ENCODE measurements at places on chromosomes 1 and 21. TPM values are rescaled to one million over a fixed set of nuclear protein-coding genes. Genes with fewer than 3 reads are reported as not detected.

DNA sequence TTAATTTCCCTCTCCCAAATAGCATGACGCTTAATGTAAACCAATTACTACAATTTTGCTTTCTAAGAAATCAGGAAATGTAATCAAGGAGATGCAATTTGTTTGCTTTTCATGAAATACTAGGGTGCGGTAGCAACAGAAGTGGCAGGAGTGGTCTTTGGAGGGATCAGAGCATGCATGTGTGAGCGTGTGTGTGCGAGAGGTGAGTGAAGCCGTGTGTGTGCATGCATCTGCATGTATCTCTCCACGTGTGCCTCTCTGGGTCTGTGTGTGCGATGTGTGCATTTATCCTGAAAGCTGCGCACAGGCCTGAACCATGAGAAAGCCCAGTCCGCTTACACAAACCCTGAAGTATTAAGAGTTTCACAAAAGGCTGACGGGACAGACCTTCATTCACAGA lies 249.8 kb upstream of the C1orf174 start:
- no peak for DNase-seq

DNA sequence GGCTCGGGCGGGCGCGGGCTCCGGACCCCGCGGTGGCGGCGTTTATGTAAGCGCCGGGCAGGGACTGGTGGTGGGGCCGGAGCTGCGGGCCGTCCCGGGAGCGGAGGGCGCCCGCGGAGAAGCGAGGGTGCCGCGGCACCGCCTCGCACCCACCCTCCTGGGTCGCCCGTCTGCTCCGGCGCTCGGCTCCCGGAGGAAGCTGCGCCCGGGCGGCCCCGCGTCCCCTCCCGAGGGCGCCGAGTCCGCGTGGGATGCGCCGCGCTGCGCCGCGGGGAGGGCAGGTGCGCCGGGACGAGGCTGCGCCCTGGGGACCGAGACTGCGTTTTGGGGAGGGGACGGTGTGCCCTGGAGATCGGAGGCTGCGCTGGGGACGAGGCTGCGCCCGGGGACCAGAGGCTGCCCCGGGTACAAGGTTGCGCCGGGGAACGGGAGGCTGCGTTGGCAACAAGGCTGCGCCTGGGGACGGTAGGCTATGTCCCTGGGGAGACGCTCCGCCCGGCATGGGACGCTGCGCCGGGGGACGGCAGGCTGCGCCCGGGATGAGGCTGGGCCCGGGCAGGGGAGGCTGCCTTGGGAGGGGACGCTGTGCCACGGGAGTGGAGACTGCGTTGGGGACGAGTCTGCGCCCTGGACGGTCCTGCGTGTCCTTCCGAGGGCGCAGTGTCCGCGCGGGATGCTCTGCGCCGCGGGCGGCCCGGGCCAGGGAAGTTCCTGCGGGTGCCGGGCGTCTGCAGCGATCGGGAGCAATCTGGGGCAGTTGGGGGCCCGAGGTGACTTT lies 627 bp downstream of the ADARB1 start:
- DNase-seq, result peak; percentile 37

DNA sequence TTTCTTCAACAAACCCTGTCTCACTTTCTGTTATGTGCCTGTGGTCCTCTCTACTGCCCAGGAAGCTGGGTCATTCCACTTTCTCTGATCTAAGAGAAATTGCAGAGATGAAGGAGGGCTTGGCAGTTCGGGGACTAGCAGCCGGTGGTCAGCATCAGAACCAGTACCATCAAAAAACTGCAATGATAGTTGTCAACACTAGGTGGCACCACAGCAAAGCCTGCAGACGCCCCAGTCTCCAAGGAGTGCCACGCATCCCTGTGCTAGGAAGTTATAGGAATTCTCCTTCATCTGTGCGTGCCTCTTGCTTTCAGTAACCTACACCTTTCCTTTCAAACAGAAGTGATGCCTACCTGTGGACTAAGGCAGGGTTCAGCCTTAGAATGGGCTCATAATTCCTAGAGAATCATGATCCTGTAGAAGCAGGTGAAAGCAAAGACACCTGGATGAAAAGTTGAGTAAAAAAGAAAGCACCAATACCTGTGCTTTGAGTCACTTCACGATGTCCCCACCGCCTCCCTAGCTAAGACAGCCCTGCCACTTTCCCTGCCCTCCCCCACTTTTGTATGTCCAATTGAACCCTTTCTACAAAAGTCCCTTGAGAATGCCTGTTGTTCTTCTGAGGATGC lies 129.2 kb downstream of the ADAMTS1 start:
- peak; percentile 66 for DNase-seq

DNA sequence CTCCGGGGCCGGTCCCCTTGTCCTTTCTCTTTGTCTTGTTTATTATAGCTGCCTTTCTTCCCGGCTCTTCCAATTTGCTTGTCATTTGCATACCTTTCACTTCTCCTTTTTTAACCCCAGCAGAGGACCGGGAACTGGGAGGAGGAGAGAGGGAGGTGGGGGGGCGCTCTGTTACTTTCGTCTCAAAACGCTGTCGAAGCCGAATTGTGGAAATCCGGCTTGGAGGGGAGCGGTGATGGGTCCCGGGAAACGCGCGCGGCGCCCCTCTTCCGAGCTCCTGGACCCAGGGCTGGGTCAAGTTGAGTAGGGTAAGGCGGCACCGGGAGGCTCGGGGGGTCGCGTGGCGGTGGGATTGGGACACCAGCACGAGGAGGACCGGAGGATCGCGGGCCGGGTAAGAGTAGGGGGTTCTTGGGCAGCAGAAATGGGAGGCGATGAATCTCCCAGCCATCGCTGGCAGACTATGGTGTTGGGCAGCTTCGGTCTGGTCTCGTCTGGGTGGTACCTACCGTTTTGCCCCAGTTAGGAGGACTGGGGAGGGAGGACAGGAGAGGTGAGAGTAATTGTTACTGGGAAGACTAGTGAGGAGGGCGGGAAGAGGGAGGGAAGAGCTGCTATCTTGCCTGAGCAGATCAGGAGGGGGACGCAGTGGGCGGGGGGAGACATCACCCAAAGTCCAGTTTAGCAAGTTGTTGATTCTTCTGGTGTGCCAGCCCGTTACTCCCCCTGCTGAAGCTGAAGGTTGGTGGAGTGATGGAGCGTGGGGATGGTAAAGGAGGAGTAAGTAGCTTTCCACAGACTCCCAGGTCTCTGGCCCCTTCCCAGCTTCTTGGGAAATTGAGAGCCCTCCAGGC lies 1.5 kb downstream of the PROX1 start:
- DNase-seq, result peak; percentile 42

DNA sequence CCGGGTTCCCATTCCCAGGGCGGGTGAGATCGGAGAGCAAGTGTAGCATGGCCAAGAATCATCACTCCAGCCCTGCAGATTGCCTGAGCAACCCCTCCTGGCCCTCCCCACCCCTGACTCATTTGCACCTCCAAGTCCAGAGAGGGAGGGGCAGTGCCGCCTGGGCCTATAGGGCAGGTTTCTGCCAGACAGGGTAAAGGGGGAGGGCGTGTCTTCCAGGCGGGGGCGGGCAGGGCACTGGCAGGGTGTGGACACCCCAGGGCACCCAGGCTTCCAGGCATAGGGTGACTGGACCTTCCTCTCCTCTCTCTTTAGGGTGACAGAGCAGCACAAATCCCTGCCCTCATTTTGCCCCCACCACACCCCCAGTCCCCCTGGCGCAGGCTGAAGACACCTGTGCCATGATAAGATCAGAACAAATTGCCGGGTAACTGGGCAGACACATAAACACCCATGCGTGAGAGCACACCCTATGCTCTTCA lies 3.2 kb upstream of the CRYBG2 start:
- DNase-seq, result peak; percentile 48

- no peak for DNase-seq
Observed at GRCh38 chr1:231396643-231397042, 25.4 kb downstream of the EGLN1 start.

- no peak for DNase-seq
Observed at GRCh38 chr1:3656450-3657095, 4.3 kb downstream of the TP73 start.

DNA sequence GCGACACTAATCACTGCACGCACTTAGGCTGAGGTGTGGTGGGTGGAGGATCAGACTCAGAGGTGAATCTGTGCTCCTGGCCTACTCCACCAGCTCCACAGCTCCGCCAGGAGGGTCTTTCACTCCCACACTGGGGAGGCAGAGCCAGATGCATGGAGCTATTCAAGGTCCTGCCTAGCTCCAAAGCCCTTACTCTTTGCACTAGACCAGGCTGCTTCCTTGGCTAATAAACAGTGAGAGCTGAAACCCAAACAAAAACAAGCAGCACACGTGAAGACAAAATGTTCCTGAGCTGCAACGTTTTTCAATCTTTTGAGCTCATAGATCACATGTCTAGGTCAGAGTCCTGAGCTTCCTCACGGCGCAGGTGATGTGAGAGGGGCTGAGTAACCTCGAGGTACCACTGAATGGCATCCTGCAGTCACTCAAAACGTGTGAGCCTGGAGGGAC lies 19.2 kb downstream of the CAPZB start:
- no peak for DNase-seq

- no peak for DNase-seq
Observed at GRCh38 chr1:152861374-152861773, 1.6 kb downstream of the LCE7A start.

DNA sequence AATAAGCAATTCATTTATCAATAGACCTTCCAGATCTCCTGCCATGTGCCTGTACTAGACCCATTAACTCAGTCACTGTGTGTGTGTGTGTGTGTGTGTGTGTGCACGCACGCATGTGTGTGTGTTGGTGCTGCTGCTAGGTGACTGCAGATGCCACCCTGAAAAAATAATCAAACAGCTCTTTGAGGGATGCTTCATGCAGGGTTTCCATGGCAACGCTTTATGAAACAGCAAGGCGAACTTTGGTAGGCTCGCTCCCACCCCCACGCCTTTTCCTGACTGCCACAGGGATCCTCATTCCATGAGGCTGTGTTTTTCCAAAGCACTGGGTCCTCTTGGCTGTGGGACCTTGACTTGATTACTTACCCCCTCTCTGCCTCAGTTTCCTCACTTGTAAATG lies 94.0 kb downstream of the HMGB4 start:
- no peak for DNase-seq

GRCh38 chr1:153394391-153394790 lies 3.5 kb upstream of the S100A8 start:
- no peak for DNase-seq

GRCh38 chr21:40255518-40256444 lies 388.5 kb downstream of the PCP4 start:
- DNase-seq, result no peak

DNA sequence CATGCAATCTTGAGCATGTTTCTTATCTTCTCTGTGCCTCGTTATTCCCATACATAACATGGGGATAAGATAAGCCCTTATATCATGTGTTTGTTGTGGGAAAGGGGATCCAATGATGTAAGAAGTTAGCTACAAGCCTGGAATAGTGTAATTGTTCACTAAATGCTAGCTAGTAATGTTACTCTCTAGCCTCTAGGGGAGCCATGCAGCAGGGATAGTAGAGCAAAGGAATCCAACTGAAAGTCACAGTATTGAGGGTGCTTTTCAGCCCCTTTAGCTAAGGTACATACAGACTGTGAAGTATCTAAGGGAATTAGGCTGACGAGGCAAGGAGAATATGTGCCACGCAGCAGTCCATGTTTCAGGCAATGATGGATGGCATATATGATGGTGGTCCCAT lies 46.9 kb downstream of the IL23R start:
- DNase-seq, result peak; percentile 41

DNA sequence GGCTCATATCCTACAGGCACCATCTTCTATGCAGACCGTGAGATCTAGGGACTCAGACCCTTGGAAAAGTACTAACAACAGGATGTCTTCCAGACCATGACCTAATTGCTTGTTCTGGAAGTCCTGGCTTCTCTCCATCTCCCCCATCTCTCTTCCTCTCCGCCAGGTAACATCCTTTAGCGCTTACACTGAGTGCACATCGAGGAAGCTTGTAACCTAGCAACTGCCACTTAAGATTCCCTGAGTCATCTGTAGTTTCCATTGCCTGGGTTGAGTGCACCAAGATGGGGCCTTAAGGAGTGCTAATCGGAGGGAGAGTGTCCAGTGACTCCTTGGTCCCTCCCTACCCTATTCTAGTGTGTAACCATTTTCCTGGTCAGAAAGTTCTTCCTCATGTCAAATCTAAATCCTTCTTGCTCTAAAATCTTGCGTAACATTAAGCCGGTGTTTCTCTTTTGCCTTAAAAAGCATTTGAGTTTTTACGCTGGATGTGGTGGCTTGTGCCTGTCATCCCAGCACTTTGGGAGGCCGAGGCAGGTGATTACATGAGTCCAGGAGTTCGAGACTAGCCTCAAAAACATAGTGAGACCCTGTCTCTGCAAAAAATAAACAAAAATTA lies 9.7 kb downstream of the KLHDC8A start:
- no peak for DNase-seq

FCN3 gene
- polyA plus RNA-seq, result not detected

TMCC2 gene
- 1.7 TPM for polyA plus RNA-seq

TMCO2 gene
- polyA plus RNA-seq, result 0.69 TPM

SPATA17 gene
- 1.5 TPM for polyA plus RNA-seq

BOLA1 gene
- polyA plus RNA-seq, result 19.0 TPM

WNT3A gene
- polyA plus RNA-seq, result not detected

DR1 gene
- polyA plus RNA-seq, result 22.7 TPM

PDC gene
- polyA plus RNA-seq, result 0.13 TPM
